ENCODE measurements at places on chromosomes 1 and 21. TPM values are rescaled to one million over a fixed set of nuclear protein-coding genes. Genes with fewer than 3 reads are reported as not detected.

Gene KCNE2
- total RNA-seq: not detected

Gene SPAG17
- total RNA-seq: under 0.01 TPM

Gene ZBTB8B
- not detected for total RNA-seq

Gene PCAT6
- 0.56 TPM for total RNA-seq
